ENCODE measurements at places on chromosomes 7 and 10.

GRCh38 chr7:142168746-142169145 lies 57.2 kb downstream of the MGAM2 start:
- H3K4me3 ChIP-seq, result no peak overlapping the region
- no peaks in the 10 kb centered on the region for H3K36me3 ChIP-seq
- no peak overlapping the region for H3K27ac ChIP-seq
- DNase-seq, result peak; percentile 72
- no peaks in the 10 kb centered on the region for H3K27me3 ChIP-seq

GRCh38 chr7:36690514-36691187 lies 33.6 kb downstream of the AOAH start:
- H3K27ac ChIP-seq, result no peak overlapping the region
- no peaks in the 10 kb centered on the region for H3K36me3 ChIP-seq
- no peak for DNase-seq
- no peak overlapping the region for H3K4me3 ChIP-seq

DNA sequence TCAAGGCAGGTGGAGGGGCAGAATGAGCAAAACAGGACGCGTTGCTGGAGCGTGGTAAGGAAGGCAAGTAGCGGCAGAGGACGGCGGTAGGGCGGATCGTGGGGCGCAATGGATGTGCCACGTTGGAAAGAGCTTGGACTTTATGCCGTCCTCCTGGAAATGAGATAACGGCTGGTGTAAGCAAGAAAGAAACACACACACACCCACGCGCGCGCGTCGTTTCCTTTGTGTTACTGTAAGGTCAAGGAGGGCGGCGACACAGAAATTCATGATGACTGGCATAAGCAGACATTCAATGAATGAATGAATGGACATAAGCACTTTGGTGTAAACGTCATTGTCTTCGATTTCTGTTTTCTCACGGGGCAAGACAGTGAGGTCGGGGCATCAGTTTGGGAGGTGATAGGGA lies 683 bp upstream of the ENTPD7 start:
- H3K4me1 ChIP-seq, result peaks cover 3% of the 10 kb centered on the region
- peaks cover 24% of the 10 kb centered on the region for H3K36me3 ChIP-seq
- peak; percentile 63 for DNase-seq
- H3K27me3 ChIP-seq, result peaks cover 27% of the 10 kb centered on the region
- H3K27ac ChIP-seq, result no peak overlapping the region

GRCh38 chr7:32941181-32941580 lies 16.1 kb upstream of the FKBP9 start:
- H3K27ac ChIP-seq, result no peak overlapping the region
- H3K27me3 ChIP-seq, result peaks cover 15% of the 10 kb centered on the region
- no peaks in the 10 kb centered on the region for H3K4me1 ChIP-seq
- H3K36me3 ChIP-seq, result no peaks in the 10 kb centered on the region
- H3K4me3 ChIP-seq, result peak overlapping the region; percentile 89

DNA sequence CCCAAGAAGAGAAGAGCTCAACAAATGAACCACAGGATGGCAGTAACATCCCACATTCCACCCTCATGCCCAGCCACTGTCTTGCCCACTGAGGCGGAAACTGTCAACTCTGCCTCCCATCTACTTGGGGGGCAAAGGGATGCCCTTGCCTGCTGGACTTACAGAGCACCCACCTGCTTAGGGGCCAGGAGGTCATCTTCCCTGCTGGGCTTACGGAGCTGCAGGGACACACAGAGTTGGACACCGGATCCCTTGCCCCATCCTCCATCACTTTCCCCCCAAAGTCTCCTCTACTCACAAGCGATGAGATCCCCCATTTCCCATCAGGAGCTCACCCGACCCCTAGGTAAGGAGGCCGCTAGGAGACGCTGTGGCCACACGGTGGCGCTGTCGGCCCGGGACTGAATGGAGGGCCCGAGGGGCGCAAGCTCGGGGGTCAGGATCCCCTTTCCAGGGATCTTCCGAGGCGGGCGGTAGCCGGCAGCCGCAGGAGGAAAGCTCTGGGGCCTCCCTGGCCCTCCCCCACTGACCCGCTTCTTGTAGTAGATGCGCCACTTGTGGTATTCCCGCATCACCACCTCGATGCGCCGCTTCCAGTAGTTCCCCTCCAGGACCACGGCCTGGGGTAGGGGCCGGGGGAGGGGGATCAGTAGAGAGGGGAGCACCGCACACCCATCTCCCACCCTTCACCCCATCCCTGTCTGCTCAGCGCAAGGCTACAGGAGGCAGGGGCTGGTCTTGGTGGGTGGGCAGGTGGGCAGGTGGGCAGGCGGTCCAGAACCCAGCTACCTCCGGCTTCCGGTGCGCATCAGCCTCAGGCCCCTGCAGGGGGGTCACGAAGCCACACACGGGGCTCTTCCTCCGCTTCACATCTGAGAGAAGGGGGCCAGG lies 17.3 kb downstream of the MLXIPL start:
- no peaks in the 10 kb centered on the region for H3K27me3 ChIP-seq
- no peak overlapping the region for H3K27ac ChIP-seq
- no peak overlapping the region for H3K4me3 ChIP-seq

GRCh38 chr10:29465384-29465783 lies 169.4 kb downstream of the SVIL start:
- H3K4me3 ChIP-seq, result no peak overlapping the region
- H3K36me3 ChIP-seq, result peaks cover 66% of the 10 kb centered on the region
- H3K27me3 ChIP-seq, result no peaks in the 10 kb centered on the region

- no peaks in the 10 kb centered on the region for H3K36me3 ChIP-seq
- no peak overlapping the region for H3K4me3 ChIP-seq
- no peak overlapping the region for H3K27ac ChIP-seq
- no peak for DNase-seq
- no peaks in the 10 kb centered on the region for H3K27me3 ChIP-seq
Observed at GRCh38 chr7:46844486-46844885, 737.4 kb downstream of the TNS3 start.

DNA sequence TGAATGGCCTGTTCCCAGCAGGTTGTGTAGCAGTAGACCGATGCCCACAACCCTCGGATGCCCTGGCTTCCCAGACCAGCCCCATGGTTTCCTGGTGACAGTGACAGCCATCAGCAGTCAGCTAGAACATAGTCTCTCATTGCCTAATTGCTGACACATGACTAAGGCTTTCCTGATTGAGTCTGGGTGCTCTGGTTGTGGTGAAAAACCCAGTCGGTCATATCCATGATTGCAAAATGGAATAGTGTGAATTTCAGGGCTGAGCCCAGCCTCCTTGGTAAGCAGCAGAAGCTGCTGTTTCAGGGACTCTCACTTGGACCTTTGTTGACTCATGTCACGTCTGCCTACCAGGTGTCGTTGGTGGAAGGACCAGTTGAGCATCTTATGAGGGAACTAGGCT lies 36.6 kb downstream of the POR start:
- no peaks in the 10 kb centered on the region for H3K27me3 ChIP-seq
- H3K27ac ChIP-seq, result no peak overlapping the region
- no peaks in the 10 kb centered on the region for H3K4me1 ChIP-seq

- H3K27ac ChIP-seq, result no peak overlapping the region
- peaks cover 7% of the 10 kb centered on the region for H3K36me3 ChIP-seq
- H3K4me3 ChIP-seq, result no peak overlapping the region
- no peaks in the 10 kb centered on the region for H3K27me3 ChIP-seq
- no peaks in the 10 kb centered on the region for H3K4me1 ChIP-seq
- DNase-seq, result peak; percentile 51
Observed at GRCh38 chr7:44377681-44378421, 52.5 kb upstream of the CAMK2B start.

DNA sequence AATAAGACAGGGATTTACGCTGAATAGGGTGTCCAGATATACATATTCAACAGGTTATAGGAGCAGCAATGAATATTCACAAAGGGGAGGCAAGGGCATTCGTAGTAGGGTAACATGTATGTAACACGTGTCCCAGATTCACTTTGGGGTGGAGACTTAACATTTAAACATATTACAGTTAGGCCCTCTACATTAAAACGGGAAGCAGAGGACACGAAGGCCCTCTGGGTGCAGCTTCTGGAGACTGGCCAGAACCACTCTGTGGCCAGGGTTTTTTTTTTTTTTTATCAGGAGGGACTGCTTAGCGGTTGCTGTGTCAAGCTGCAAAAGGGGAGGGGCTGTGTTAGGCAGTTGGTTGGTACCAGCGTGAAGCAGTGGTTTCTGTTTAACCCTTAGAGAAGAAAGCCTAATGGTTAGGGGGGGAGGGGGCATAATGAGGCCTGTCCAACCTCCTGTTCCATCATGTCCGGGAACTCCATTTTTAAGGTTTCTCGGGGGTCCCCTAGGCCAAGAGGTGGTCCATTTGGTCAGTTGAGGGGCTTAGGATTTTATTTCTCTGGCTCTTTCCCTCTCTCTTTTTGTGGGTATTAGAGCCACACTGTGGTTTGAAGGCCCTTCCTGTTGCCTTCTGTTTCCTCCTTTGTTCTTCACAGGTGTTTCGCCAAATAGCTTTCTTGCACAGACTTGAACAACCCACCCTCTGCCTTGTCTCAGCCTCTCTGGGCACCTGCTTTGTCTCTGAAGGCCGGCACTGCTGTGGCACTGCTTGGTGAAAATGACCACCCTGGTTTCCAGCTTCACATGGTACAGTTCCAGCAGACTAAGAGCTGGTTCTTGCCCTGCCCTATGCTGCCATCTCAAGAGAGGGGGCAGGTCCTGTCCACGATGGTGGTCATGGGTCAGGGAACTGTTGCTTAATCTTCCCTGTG lies 26.4 kb downstream of the PRF1 start:
- no peak for DNase-seq
- no peaks in the 10 kb centered on the region for H3K36me3 ChIP-seq
- no peaks in the 10 kb centered on the region for H3K27me3 ChIP-seq
- H3K4me3 ChIP-seq, result no peak overlapping the region
- no peaks in the 10 kb centered on the region for H3K4me1 ChIP-seq
- no peak overlapping the region for H3K27ac ChIP-seq

- H3K4me3 ChIP-seq, result peak overlapping the region; percentile 71
- peaks cover 4% of the 10 kb centered on the region for H3K4me1 ChIP-seq
- no peak overlapping the region for H3K27ac ChIP-seq
Observed at GRCh38 chr7:68288144-68288593, 1291.5 kb downstream of the TYW1 start.

- no peak overlapping the region for H3K27ac ChIP-seq
- H3K27me3 ChIP-seq, result no peaks in the 10 kb centered on the region
- H3K4me1 ChIP-seq, result no peaks in the 10 kb centered on the region
- no peak for DNase-seq
Observed at GRCh38 chr7:140315498-140316164, 82.7 kb downstream of the SLC37A3 start.

Measured in endodermal cell (in vitro differentiated cells).